ENCODE measurements at places on chromosomes 12 and 14.
A peak's percentile ranks its signal among the peaks of the same experiment; 100 is the strongest.

DNA sequence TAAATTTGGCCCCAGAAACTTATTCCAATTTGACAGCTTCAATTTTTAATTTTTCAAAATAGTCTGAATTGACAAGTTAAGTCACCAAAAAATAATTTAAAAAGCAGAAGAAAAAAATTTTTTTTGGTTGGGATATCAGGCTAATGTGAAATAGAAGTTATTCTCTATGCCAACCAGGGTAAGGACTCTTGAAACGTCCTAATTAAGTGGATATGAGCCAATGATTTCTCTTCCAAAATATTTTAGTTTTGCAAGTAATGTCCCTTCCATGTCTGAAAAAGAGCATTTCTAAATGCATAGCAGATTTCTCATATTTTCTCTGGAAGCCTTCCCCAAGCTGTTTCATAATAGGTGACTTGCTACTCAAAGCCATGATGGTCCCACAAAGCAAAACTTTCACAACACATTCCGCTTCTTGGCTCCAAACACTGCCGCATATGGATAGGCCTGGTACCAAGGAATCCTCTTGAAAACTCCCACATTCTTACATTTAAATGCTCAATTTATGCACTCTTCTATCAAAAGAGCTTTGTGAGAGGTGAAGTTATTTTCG lies 65.1 kb downstream of the SIX6 start:
- no peak for DNase-seq

GRCh38 chr12:106080791-106081170 lies 58.0 kb downstream of the NUAK1 start:
- DNase-seq = no peak

- DNase-seq = no peak
These were observed 1.4 kb upstream of the PCED1B start for GRCh38 chr12:47078086-47078395.

- peak; percentile 45 for DNase-seq
These were observed 15.0 kb downstream of the MDM1 start for GRCh38 chr12:68317047-68317667.

- DNase-seq = no peak
These were observed 25.6 kb upstream of the ARID2 start for GRCh38 chr12:45703942-45704341.

DNA sequence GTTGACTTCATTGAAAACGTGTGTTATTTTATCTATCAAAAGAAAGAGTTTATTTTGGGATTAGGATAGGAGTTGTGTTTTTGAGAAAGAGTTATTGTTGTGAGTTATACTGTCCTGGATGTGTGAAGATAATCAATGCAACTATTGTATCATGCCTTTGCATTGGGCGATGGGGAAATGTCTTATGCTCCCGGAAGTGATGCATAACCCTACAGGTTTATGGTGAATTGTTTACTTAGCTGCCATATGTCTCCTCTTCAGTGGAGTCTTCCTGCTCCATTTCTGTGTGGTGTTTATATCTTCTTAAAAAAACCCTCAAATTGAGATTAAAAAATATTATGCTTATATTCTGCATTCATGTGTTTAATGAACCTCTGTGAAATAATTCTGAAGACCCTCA lies 6.5 kb downstream of the PDE3A start:
- no peak for DNase-seq

DNA sequence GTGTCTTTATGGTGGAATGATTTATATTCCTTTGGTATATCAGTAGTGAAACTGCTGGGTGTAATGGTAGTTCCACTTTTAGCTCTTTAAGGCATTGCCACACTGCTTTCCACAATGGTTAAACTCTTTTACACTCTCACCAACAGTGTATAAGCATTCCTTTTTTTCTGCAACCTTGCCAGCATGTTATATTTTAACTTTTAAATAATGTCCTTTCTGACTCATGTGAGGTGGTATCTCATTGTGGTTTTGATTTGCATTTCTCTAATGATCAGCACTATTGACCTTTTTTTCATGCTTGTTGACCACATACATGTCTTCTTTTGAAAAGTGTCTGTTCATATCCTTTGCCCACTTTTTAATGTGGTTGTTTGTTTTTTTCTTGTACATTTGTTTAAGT lies 142.5 kb downstream of the MSRB3 start:
- no peak for DNase-seq

- DNase-seq = no peak
These were observed 58.9 kb upstream of the SRRM4 start for GRCh38 chr12:118922405-118922804.

GRCh38 chr12:55684761-55685370 lies 22.8 kb downstream of the ITGA7 start:
- no peak for DNase-seq

- DNase-seq = no peak
These were observed 34.9 kb upstream of the EML1 start for GRCh38 chr14:99758121-99758821.

DNA sequence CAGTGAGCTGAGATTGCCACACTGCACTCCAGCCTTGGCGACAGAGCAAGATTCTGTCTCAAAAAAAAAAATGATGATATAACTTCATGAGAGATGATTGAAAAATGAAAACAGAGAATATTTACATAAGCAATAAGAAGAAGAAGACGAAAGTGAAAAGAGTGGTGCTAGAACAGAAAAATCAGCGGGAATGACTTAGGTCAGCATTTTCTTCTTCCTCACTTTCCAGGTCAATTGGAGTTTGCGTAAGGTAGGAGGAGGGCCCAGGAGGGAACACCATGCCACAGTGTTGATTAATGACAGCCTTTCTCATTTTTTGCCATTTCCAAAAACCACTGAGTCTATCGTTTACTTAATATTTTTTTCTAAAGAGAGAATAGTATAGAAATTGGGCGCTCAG lies 200.0 kb downstream of the SLC15A4 start:
- no peak for DNase-seq

GRCh38 chr12:111761706-111762105 lies 5.0 kb upstream of the ALDH2 start:
- no peak for DNase-seq

GRCh38 chr12:43306066-43306465 lies 245.9 kb downstream of the ADAMTS20 start:
- DNase-seq = no peak

DNA sequence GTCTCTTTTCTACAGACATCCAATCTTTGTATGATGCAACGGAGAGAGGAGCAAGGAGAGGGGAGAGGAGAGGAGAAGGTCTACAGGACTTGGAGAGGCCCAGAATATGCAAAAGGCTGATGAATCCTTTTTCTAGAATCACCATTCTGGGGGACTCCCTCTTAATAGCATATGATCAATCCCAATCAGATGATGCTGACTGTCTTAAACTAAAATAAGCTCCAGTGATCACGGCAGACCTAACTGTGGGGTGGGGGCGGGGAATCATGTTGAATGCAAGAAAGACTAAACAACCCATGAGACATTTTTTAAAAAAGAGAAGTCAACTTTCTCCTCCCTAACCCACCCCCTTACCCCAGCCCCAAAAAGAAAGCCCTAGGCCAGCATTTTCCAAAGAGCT lies 33.4 kb downstream of the BTBD7 start:
- no peak for DNase-seq

DNA sequence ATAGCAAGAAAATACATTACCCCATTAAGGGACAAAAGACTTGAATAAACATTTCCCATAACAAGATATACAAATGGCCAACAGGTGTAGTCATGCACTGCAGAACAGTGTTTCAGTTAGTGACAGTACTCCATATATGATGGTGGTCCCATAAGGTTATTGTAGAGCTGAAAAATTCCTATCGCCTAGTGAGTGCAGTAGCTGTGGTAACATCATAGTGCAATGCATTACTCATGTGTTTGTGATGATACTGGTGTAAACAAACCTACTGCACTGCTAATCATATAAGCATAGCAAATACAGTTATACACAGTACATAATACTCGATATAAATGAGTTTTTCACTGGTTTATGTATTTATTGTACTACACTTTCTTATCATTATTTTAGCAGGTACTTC lies 168.7 kb downstream of the C12orf75 start:
- no peak for DNase-seq

- DNase-seq = no peak
These were observed 260.8 kb downstream of the TTC8 start for GRCh38 chr14:89085231-89085731.

DNA sequence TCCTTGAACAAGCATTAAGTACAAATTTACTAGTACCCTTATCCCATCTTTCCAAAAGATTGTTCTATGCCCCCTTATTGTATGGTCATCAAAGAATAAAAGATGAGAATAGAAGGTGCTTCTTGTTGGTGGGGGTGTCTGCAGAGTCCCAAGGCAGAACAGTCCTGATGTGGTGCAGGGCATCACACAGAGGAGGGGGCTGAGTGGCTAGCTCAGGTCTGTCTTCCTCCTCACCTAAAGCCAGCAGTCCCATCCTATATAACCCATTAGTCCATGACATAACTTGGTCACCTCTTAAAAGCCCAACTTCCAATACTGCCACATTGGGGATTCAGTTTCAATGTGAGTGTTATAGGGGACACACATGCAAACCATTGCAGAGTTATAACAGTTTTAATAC lies 9.9 kb downstream of the LRRC10 start:
- no peak for DNase-seq

GRCh38 chr12:10094646-10095395 lies 4.0 kb downstream of the CLEC1A start:
- no peak for DNase-seq

DNA sequence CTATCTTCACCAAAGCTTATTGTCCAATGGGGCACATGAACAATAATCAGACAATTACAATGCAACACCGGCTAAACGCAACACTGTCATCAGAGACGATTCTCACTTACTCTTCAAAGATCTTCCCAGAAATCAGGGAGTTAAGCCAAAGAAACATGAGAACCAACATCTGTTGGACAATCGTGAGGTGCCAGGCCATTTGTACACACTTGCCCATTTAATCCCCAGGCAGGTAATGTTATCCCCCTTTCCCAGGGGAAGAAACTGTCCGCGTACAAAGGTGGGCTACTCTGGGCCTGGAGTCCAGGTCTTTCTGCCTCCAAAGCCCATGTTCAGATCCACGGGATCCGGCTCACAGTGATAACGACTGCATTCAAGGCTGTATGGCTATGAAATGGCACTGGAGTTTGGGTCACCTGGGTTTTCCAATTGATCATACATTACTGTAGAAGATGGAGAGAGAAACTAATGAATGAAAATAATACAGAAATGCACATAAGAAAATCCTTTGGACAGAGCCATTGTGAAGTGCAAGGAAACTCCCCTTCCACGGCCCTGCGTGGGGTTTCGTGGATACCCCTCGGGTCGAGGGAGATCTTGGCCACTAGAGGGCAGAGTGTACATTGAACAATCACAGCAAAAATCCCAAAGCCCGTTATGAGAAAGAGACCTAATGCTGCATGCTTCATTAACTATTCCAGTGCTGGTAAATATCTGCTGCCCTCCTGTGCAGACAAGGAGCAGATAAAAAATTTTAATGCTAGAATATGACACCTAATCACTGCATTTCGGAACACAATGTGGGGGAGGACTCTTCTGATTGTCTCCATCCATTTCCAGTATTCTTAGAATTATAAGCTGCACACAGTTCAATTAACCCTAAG lies 111.4 kb downstream of the EGLN3 start:
- peak; percentile 85 for DNase-seq

- DNase-seq = no peak
These were observed 116.9 kb upstream of the PWP1 start for GRCh38 chr12:107568718-107569117.

- DNase-seq = no peak
These were observed 42.9 kb downstream of the TRIP11 start for GRCh38 chr14:91996948-91997371.

GRCh38 chr14:77882636-77883035 lies 82.7 kb downstream of the ADCK1 start:
- DNase-seq = no peak

- no peak for DNase-seq
These were observed 46.8 kb upstream of the MEG3 start for GRCh38 chr14:100778951-100779690.

- no peak for DNase-seq
These were observed 131.8 kb downstream of the TBX5 start for GRCh38 chr12:114274131-114274530.

DNA sequence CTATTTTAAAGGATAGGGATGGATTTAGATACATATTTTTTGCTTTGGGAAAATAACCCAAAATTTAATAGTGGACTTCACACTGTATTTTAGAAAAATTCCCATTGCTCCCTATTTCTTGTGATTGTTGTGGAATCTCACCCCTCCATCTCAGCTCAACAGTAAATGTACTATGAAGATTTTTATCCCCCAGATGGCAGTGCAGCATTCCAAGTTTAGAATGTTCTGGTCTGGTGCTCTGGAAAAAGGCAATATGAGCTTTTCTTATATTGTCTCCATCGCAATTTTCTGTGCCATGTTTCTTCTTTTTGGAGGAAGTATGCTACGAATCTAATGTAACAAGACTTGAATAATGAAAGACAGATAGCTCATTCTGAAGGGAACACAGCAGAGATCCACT lies 471.7 kb upstream of the SYT1 start:
- DNase-seq = peak; percentile 24

GRCh38 chr12:44000309-44000952 lies 164.6 kb downstream of the TMEM117 start:
- DNase-seq = no peak

- DNase-seq = peak; percentile 26
These were observed 556.7 kb upstream of the FBXO33 start for GRCh38 chr14:39988939-39989338.

GRCh38 chr14:22872033-22872832 lies 693 bp downstream of the LRP10 start:
- DNase-seq = peak; percentile 80

DNA sequence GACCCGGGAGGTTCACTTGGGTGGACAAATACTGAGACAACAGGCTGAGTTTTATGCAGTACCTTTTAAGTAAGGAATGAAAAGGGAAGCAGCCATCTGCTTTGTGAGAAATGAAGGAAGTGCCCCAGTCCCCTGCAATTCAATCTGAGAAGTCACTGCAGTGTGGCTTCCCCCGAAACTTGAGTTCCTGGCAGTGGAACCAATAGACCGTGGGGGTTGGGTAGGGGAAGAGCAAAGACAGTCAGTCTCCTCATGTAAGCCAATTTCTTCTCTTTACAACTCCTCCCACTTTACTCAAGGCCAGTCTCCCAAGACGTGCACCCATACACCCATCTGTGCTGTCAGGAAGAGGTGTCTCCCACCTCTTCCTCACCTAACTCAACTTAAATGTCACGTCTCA lies 206.5 kb downstream of the BCAT1 start:
- peak; percentile 11 for DNase-seq

- DNase-seq = no peak
These were observed 40.5 kb downstream of the DUSP6 start for GRCh38 chr12:89311703-89312293.

DNA sequence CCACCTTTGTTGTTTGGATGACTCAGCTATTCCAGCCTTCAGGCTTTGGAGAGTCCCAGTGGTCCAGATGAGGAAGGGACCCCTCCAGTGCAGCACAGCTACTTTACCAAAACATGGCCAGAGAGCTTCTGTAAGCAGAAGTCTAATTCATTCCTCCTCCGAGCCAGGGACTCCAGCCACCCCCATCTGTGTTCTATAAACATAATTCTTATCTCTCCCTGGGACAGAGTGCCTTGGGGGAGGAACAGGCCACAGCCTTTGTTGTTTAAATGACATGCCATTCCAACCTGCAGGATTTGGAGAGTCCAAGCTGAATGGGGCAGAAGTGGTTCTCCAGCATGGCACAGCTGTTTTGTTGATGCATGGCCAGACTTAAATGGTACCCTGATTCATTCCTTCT lies 994.0 kb downstream of the TRHDE start:
- DNase-seq = no peak

All from midbrain (tissue), 1 donor.